ENCODE measurements at places on chromosomes 7 and 10.

DNA sequence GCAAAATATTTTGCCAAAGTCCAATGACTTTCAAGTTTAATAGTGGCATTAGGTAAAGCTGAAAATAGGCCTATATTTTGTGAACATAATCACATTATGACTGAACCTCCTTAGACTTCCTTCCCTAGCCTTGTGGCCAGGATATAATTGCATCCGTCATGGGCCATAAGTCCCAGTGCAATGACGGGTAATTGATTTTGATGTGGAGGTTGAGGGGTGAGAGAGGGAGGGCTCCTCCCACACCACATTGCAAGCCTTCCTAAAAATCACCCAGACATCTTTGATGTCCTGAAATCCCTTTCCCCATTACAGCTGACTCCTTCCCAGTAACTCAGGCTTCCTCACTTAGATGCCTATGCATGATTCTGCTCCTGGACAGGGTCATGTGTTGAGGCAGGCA, 25.6 kb downstream of the TAS2R41 start:
- DNase-seq = no peak

- DNase-seq = no peak
Observed at GRCh38 chr10:72077275-72077990, 10.9 kb downstream of the SPOCK2 start.

GRCh38 chr10:118720685-118721538, 33.9 kb downstream of the CACUL1 start:
- DNase-seq = peak; percentile 72

DNA sequence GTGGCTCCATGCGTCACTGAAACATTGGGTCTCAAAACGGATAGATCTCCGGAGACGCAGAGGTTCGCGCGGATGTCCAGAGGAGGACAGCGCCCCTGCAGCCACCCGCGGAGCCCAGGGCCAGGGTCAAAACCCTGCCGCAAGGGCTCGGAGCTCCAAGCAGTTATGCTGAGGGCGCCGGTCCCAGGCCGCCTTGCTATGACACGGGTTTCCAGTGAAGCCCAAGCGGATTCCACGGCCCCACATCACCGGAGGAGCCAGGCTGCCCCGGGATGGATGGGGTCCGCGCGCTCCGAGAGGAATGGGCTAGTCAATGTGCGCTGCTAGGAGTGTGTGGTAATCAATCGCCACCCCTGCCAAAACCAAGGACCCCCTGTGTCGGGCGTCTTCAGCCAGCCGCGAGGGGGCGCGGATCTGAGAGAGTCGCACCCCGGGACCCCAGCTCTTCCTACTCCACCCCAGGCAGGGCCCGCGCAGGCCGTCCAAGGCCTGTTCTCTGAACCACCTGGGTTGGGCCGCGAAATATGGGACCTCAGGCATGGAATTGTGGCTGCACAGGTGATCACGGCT, 5.6 kb upstream of the EMX2 start:
- no peak for DNase-seq

DNA sequence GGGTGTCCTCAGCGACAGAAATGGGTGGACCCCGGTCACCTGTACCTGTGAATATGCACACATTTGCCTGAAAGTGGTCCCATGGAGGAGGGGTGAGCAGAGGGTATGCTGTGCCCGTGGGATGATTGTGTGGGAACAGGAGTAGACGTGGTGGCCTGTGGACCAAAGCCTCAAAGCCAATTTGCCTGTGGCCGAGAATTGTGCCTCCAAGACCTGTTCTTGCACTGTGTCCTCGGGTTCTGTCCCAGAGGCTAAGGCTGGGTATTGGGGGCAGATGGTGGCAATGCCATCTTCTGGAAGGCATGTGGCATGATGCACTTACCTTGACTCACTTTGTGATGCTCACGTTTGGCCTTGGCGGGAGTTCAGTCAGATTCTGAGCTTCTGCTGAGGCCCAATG, 351.0 kb downstream of the TCERG1L start:
- DNase-seq = no peak

DNA sequence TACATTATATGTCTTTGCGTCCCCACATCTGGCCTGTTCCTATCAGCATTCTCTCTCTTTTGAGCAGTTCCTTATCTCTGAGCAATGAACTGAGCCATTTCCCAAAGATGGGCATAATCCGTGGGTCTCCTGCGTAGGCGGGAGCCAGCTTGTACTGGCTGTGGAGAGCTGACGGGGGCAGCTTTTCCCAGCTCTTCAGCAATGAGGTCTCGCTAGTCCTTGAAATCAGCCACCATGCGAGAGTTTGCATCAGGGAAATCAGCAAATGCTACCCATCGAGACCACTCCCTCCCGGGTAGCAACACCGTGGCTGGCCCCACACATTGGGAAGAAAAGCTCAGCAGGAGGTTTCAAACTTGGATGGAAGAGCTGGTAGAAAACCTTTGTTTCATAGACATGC, 51.9 kb upstream of the FAM180A start:
- no peak for DNase-seq

DNA sequence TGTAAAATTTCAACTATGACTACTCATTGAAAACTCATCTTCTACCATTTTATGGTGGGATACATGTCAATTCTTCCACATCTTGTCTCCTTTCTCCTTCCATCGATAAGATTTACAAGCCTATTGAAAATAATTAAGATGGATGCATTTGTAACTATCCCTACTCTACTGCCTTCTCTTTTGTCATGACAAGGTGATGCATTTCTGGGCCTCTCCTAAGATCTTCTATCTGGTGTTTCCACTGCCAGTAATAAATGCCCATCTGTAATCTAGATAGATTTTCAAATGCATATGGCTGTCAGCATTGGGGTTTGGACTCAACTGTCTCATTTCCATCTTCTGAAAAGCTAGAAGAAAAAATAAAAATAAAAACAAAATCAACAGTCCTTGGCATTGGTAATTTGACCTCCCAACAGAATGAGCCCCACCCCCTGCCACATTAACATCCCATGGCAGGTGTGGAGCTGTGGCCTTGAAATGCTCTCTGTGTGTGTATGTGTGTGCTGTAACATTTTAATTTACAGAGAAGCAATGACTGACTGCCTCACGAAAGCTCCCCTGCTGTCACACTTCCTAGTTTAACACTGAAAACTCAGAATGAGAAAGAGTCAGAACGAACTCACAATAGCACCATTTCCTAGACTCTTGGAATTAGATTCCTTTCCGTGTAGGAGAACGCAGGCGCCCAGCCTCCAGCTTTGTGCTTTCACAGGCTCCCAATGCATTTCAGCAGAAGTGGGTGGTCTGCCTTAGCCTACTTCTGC, 74.2 kb downstream of the RHOBTB1 start:
- no peak for DNase-seq

DNA sequence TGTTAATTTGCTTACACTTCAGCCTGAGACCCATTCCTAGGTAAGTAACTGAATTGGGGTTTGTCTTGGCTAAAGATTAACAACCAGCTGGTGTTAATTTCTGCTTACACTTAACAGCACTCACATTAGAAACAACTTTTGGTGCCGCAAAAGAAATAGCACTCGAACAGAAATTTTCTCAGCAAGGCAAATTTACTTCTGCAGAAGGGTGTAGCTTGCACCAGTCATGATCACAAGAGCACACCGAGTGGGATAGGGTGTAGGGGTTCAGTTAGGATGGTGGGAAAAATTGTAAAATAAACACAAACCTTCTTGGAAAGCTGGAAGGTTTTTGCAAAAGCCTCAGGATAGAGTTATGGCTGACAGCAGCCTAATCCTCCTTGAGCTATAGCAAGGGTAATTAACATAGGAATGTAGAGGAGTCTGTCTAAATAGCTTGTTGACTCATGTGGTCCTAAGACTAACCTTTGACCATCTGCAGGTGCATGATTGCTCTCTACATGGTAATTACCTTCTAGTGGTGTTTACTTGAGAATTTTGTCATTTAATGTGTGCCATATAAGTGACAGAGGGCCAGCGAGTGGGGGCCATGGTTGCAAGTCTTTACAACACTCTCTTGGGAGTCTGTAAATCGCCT, 67.8 kb upstream of the CDK13 start:
- no peak for DNase-seq

DNA sequence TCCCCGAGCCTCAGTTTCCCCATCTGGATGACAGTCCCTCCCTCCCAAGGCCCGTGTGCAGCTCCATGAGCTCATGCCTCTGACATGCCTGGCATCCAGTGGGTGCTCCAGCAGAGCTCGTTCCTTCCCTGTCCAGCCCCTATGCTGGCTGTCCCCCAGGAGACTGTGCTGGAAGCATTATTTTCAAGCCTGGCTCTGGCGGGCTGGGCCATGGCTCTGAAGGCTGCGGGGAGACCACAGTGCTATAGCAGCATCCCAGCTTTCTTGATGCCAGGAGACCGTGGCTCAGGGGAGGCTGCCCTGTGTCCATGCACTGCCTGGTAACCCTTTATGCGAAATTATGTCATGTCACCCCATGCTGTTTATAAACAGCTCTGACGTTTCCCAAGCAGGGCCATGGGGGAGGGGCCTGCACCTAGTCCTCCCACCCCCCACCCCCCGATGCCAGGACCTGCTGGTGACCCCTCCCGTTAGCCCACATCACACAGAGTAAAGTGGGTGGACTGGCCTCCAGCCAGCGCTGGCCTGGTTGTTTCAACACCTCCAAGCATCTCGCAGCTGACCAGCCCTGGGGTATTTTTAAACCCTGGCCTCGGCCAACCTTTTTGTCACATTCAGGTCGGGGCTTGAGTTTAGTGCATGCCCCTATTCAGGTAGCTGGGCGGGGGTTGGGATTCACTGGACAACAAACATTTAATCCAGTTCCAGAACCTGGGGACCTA, 105.9 kb upstream of the ZNF716 start:
- no peak for DNase-seq

DNA sequence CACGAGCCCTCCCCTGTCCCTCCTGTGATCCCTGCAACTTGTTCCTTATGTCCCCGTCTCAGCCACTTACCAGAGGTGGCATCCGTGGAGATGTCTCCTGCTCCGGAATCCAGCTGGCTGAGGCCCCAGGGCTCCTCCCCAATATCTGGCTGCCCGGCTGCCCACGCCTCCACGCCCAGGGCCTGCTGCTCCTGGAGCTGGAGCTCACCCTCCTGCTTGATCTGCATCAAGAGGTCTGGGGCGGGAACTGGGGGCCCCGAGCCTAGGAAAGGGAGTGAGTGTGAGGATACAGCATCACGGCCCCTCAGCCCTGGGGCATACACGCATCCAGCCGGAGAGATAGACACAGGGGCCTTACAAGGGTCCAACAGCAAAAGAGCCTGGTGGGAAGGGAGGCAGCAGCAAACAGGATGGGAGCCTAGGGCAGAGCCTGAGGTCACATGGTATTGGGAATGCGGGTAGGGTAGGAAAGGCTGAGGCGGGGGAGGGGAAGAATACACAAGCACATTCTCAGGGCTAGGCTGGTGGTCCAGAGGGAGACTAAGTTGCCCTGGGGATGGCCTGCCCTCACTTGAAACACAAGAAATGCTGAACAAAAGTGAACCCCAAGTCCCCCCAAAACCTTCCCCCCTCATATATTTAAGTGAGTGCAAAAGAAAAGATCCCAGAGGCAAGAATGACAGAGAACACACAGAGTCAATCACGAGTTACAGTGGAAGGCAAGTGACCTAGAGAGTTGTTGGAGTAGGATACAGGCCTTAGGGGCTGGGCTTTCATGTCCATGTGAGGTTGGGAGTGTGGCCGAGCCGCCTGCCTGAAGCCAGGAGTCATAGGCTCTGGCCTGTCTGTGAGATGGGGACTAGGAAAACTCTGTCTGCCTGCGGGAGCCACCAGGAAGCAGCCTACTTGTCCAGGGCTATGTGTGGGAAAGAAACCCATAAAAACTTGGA, 16.9 kb upstream of the ZNF777 start:
- no peak for DNase-seq

- DNase-seq = no peak
Observed at GRCh38 chr7:143455491-143455890, 12.2 kb downstream of the TAS2R60 start.

DNA sequence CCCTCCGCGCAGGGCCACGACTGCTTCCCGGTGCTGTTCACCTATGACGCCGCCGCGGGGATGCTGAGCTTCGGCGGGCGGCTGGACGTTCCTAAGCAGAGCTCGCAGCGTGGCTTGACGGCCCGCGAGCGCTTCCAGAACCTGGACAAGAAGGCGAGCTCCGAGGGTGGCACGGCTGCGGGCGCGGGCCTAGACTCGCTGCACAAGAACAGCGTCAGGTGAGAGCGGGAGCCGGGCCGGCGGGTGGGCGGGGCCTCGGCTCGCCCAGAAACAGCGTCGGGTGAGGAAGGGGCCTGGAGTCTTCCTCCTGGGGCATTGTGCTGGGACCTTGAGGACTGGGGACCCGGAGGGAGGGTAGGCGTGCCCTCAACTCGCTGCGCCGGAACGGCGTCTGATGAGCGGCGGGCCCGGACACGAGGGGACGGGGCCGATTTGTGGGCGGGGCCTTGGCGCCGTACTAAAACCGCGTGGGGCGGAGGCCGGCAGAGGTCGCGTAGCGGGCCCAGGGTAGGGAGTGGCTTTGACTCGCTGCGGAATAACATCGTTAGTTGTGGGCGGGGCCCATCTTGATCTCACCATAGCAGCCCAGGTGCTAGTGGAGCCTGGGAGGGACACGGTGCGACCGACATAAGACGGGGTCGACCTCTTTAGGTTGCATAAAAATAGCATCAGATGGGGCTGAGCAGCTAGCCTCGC, 15.6 kb downstream of the PDAP1 start:
- no peak for DNase-seq

DNA sequence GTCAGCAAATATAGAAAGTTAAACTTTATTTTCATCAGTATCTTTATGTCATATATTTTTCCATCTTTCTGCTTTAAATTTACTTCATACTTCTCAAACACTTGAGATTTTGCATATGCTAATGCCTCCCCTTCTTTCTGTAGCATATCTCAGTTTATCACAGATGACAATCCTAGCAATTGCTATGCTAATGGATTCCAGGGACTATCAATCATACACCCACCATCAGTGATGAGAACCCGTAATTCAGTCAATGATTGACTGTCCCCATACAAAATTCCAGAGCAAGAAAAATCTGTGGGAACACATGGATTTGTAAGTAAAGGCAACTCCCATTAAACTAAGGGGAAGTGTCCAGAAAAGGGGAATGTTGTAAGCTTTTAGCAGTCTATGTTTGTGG, 432.4 kb upstream of the SEMA3D start:
- DNase-seq = no peak

GRCh38 chr7:71348821-71349681, 217.1 kb downstream of the GALNT17 start:
- no peak for DNase-seq

GRCh38 chr7:458511-459245, 61.0 kb downstream of the PDGFA start:
- DNase-seq = no peak

GRCh38 chr10:26410356-26410755, 27.8 kb upstream of the APBB1IP start:
- no peak for DNase-seq

DNA sequence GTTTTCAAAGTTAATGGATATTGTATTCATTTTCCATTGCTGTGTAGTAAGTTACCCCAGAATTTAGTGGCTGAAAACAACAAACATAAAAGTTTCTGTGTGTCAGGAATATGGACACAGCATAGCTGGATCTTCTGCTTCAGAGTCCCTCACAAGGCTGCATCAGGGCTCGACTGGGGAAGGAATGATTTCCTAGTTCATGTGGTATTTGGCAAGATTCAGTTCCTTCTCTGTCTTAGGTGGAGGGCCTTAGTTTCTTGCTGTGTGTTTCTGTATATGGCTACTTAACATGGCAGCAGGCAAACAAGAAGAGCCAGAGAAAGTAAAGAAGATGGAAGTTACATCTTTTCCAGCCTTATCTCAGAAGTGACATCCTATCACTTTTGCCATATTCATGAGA, 51.1 kb downstream of the TPST1 start:
- DNase-seq = no peak

- no peak for DNase-seq
Observed at GRCh38 chr7:50834031-50834535, 51.4 kb upstream of the GRB10 start.
